ENCODE measurements at places on chromosomes 1 and 21.

- no peak for DNase-seq
Observed at GRCh38 chr1:31932491-31933316, 5.5 kb downstream of the PTP4A2 start.

DNA sequence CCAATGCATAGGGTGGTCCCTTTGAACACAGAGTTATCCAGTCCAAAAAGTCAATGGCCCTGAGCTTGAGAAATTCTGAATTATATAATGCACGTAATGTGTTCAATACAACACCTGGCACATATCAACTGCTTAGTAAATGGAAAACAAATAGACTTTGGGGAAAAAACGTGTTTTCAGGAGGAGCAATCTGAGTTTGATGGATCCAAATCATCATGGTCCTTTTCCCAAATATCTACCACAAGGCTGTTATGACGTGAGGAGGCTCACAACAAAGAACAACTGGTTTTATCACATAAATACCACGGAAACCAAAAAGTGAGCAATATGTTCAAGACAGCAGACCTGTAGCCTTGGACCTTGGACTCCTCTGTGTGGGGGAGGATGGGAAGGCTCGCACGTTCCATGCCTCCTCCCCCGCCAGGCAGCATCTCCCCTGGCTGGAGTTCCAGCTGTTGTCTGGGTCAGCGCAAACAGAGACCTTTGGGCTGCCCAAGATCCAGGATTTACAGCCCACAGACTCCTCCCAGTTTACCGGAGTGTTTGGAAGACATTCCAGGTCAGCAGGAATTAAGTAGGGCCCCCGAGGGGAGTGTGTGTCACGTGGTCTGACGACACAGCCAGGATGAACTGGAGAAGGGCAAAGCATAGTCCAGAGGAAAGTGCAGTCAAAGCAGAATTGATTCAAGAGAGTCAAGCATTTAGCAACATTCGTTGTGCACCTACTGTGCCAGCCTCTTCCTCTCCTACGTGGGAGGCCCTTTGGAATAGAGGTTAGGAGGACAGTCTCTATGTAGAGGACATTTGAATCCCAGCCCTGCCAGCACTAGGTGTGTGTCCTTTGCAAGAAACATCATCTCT is 32.2 kb upstream of the MED18 start:
- no peak for DNase-seq

GRCh38 chr1:15036101-15036500 is 117.4 kb upstream of the TMEM51 start:
- DNase-seq, result no peak

DNA sequence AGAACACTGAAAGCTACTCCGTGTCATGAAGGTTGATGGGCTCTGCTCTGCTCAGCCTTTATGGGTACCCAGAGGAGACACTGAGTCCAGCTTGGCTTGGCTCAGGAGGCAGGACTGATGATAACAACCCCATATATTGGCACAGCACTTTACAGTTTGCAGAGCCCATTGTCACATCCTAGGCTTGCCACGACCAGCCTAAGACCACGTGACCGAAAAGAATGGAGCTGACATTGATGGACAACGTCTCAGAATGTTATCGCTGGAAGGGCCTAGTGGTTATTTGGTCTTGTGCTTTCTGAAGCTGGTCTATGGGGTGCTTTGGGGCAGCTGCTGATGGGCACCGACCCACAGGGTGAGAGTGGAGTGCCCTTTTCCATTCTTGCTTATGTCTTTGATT is 72.9 kb upstream of the RUNX3 start:
- no peak for DNase-seq

DNA sequence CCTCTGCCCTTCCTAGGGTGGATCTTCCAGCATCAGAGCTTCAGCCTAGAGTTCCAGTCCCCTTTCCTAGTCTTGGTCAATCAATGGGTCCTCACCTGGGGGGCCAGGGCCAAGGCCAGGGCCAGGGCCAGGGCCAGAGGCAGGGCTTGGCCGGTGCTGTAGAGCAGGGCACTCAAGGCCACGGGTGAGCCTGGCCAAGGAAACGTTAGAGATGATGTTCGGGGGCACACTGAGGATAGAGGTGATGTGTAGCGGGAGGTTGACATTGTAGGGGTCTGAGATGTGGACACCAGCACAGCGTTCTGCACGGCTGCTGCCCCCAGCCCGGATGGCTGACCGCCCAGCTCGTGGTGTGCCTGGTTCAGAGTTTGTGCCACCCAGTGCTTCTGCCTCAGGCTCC is 5.4 kb upstream of the USF1 start:
- no peak for DNase-seq

DNA sequence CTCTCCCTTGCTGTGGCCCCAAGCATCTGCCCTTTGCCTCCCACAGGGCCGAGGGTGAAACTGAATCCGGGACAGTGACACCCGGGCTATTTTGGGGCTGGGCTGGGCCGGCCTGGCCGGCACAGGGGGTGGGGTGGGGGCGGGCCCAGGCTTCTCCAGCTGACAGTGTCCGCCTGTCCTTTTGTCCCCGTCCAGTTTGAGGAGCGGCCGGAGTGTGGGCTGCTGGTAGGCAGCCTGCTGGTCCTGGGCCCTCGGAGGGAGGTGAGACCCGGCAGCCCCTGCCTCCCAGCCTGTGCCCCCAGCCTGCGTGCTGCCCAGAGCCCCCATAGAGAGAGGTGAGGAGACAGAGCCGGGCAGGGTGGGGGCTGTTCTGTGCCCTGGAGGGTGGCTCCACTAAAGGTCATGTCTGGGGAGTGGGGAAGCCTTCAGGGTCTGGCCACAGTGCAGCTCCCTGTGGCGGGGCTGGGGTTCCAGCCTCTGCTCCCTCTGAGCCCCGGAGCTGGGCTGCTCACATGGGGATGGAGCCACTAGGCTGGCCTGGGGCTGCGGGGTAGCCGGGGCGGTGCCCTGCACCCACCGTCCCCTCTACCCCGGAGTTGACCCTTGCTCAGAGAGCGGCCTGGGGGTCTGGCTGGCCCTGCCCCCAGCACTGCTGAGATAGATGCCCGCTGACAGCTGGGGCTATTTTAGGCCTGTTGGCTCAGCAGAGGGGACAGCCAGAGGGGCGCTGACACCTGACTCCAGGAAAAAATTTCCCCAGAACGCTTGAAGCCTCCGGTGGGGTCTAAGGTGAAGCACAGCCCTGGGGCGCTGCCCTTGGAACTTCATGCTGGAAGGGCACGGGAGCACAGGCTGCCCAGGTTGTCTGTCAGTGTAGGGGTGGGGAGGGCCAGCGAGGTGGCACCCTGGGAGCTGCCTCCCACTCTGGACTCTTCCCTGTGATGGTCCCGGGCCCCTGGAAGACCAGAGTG is at the start of gene OBSCN:
TSS of gene OBSCN (plus strand) at position 194 of the 971 bp plus-strand sequence. CDS start 3,740 bp downstream, outside the sequence.
- no peak for DNase-seq

GRCh38 chr1:208423526-208423925 is 179.3 kb upstream of the PLXNA2 start:
- DNase-seq, result no peak

DNA sequence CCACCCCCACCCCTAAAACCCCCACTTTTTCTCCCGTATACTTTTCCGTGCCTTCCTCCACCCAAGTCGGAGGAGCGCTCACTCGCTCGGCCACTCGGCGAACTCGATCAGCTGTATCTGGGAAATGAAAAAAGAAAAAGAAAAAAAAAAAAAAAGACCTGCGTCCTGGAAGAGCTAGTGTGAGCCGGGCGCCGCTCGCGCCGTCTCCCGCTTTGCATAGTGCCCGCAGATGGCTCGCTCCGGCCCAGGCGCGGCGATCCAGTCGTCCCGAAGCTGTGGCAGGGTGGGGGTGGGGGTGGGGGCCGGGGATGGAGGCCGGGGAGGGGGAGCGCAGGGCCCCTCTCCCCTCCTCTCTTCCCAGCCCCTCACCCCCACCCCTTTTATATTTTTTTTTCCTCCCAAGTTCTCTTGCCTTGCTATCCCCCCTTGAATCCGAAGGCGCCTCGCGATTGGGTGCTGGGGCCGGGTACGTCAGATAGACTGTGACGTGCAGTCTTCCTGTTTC is 299 bp upstream of the PROX1 start:
- DNase-seq, result no peak

Measured in stimulated activated CD8-positive, alpha-beta memory T cell treated with anti-CD3 and anti-CD28 coated beads, Interleukin-2, amount 100 ng/mL, for 1 hour (primary cell).